Muscle of leg (tissue), 16 donors: ENCODE measurements at places on chromosomes 7 and 10. TPM values are rescaled to one million over a fixed set of nuclear protein-coding genes. Genes with fewer than 3 reads are reported as not detected.

- no peak for DNase-seq
These were observed 9.0 kb upstream of the RSBN1L start for GRCh38 chr7:77687100-77687746.

GRCh38 chr10:49387071-49387470, 8.8 kb downstream of the DRGX start:
- no peak for DNase-seq

The FLNC gene
- polyA plus RNA-seq, result 378 TPM

DNA sequence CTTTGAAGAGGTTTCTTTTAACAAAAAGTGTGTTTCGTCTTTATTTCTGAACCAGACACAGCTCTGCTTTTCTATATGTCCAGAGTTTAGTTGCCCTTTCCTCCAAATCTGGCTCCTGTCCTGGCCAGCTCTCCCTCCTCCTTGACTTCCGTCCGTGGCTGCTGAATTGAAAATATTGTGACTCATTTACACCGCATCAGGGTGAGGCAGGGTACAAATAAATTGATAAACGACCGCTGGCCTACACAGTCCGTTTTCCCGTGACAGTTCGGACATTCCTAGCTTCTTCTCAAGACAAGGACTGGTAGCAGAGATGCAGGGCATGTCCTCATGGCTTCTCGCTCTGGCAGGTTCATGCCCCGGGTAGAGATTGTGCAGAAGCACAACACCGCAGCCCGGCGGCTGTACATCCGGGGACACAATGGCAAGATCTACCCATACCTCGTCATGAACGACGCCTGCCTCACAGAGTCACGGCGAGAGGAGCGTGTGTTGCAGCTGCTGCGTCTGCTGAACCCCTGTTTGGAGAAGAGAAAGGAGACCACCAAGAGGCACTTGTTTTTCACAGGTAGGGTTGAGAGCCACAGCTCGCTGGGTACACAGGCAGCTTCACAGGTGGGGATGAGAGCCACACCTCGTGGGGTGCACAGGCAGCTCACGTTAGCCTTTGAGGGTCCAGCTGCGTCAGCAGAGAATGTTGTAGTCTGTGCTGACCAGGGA, 126.6 kb downstream of the TRRAP start:
- no peak for DNase-seq

DNA sequence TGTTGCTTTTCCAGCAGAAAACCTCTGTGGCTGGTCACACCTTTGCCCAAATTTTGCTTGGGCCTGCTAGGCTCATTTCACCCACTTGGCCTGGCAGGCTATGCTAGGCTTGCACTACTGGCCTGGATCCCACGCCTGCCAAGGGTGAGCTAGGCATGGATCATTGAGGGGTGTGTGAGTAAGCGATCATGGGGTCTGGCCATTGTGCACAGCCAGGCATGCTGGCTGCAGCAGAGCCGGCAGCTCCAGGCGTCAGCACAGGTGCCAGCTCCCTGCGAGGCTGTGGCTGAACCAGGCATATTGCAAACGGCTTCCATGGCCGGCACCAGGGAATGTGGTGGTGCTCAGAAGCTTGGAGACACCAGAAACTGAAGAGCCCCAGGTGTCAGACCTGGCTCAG, 19.2 kb downstream of the CFAP70 start:
- DNase-seq, result no peak

The UNCX gene
- not detected for polyA plus RNA-seq

The INMT gene
- 6.4 TPM for polyA plus RNA-seq

- DNase-seq, result no peak
These were observed 68.6 kb downstream of the CALD1 start for GRCh38 chr7:134847851-134848588.

The CCSER2 gene
- 41.7 TPM for polyA plus RNA-seq

The CLDN3 gene
- 7.9 TPM for polyA plus RNA-seq

GRCh38 chr10:58661336-58661735, 148.7 kb downstream of the BICC1 start:
- DNase-seq, result no peak
